Ecto neural progenitor cell (in vitro differentiated cells): ENCODE measurements at places on chromosomes 11 and 22.

- DNase-seq, result peak; percentile 63
Observed at GRCh38 chr11:68889948-68890446, 13.6 kb downstream of the MRPL21 start.

GRCh38 chr11:130999992-131000770, 83.9 kb upstream of the SNX19 start:
- DNase-seq, result no peak

GRCh38 chr11:2835296-2835695, 50.3 kb downstream of the CDKN1C start:
- DNase-seq, result no peak

- DNase-seq, result no peak
Observed at GRCh38 chr11:122095681-122096262, 20.2 kb downstream of the BLID start.

GRCh38 chr22:50221410-50222300, 20.8 kb downstream of the SELENOO start:
- DNase-seq, result no peak

GRCh38 chr11:35304386-35304775, 115.0 kb downstream of the SLC1A2 start:
- no peak for DNase-seq

DNA sequence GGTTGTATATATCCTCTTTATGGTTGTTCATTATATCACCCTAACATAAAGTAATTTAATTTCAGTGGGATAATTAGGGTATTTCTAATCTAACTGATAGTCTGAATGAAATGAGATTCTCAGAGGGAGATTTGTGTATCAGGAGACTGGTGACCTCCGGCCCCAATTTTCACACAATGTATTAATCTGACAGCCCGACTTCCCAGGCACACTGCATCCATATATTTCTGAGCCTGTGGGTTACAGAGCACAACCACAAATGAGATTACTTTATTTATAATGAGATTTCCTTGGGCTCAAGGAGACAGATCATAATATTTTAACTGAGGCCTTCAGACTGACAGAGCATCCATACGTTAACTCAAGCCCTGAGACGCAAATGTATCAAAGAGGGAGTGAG, 125.9 kb downstream of the RCN1 start:
- no peak for DNase-seq

DNA sequence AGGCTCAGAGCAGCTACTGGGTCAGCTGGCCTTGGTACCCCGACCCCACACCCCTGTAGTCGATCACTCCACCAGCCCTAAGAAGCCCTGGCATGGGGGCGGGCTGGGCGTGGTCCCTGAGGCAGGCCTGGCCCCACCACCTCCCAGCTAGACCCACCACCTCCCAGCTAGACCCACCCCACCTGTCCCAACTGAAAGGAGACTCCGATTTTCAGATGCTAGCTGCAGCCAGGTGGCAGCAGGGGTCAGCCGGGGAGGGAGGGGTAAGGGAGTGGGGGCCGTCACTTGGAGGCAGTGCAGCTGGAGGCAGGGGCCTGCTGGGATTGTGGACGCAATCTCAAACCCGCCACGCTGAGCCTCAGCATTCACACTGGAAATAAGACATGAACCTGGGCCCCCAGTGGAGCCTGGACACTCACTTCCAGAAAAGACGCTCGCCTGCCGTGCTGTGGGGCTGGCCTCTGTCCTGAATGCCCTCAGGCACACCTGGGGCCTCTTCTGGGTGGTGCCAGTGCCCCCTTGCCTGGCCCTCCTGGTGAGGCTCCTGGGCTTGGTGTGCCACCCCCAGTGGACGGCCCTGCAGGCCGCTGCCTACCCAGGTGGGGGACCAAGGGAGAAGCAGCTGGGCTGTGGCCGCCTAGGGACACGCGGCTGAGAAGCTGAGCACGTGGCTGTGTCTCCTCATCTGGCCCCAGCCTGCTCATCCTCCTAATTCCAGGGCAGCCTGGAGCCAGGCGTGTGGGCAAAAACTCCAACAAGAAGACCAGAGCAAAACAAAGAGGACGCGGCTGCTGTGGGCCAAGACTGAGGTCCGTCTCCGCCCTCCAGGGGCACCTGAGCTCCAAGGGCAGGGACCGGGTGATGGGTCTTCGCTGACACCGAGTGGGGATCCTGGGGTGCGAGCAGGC, 26.7 kb downstream of the OSBPL5 start:
- no peak for DNase-seq

GRCh38 chr11:17699147-17700114, 19.9 kb upstream of the MYOD1 start:
- DNase-seq, result no peak

GRCh38 chr11:120929090-120929489, 94.8 kb upstream of the TBCEL start:
- no peak for DNase-seq

DNA sequence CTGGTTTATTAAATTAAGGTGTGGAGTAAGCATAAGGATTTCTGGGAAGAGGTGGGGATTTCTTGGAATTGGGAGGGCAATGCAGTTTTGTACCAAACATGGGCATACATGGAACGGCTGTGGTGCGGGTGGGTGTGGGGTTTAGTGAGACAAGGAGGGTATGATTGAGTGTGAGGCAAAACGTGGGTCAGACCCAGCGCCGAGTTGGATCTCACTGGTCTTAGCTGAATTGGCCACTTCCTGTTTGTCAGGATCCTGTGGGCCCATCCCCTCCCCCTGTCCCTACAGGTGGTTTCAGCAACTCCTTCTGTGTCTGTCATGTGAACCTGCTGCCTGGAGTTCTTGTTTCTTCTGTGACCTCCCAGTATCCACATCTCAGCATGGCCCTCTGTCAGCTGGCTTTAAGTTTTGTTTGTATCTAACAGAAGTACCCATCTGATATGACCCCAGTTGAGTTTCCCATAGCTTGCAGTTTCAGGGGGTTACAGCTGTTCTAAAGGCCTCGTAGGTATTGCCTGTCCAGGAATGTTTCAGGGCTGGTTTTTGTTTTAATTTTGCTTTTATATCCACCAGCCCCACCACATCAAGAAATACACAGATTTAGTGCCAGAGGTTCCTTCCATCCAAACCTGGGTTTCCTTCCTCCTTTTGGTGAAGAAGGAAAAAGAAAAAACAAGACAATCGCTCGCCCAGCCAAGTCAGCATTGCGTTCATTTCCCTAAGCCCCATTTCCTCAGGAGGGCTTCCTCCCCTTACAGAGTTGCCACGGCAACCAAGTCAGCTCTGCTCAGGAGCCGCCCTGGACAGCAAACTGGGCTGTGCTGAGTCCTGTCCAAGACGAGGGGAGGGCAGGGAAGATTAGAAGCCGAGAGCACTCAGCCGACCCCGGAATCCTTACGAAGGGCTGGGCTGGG, 6.0 kb downstream of the APOL1 start:
- DNase-seq, result peak; percentile 81

GRCh38 chr11:69470301-69470700, 11.2 kb upstream of the LINC01488 start:
- no peak for DNase-seq

GRCh38 chr22:35301372-35301874, 1.7 kb downstream of the TOM1 start:
- no peak for DNase-seq

GRCh38 chr22:22882033-22882717, 5.4 kb upstream of the IGLL5 start:
- peak; percentile 41 for DNase-seq

DNA sequence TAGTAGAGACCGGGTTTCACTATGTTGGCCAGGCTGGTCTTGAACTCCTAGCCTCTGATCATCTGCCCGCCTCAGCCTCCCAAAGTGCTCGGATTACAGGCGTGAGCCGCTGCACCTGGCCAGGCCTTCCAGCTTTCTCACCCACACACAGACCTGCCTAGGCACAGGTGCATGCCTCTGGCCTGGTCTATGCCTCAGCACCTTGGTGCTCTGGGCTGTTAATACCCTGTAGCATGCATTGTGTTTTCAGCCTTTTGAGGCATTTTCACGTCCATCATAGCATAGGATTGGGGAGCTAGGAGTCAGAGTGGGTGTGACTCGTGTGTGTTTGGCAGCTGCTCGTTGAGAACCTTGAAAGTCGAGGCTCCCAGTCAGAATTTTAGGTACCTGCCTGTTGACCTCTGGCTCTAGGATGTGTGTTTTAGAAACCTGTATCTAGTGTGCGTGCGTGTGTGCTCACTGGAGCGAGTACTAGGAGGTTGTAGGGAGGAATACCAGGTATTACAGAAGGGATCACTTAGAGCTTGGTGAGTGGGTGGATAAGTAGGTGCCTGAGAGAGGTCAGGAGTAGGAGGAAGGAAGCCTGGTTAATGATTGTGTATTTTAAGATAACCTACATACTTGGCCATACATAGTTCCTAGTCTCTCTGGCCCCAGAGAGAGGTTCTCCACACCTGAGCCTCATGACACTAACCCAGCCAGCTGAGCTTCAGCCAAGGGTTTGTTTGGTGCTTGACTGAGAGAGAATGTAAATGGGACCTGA, 20.0 kb downstream of the CRKL start:
- no peak for DNase-seq

GRCh38 chr11:86926975-86927374, 28.2 kb downstream of the FZD4 start:
- DNase-seq, result no peak

GRCh38 chr11:106233191-106233590, 155.7 kb downstream of the AASDHPPT start:
- no peak for DNase-seq

- DNase-seq, result no peak
Observed at GRCh38 chr11:122509091-122509490, 146.4 kb upstream of the UBASH3B start.

GRCh38 chr11:130548491-130548833, 100.0 kb downstream of the ADAMTS15 start:
- DNase-seq, result no peak

DNA sequence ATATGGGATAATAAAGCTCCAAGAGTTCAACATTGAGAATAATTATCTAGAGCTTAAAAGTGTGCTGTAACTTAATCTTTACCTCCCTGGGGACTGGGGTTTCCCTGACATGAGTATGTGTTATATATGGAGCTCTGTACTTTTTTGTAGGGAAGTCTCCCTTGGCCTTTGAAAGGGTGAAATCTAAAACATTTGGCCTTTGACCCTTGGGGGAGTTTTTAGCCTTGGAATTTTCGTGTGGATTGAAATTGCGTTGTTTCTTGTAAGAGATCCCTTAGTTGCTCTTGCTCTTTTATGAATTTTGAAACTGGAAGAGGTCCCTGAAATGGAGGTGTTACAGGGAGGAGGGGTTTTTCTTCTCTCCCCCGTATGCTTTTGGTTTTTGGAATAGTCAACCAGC, 450.0 kb downstream of the NELL1 start:
- DNase-seq, result no peak

DNA sequence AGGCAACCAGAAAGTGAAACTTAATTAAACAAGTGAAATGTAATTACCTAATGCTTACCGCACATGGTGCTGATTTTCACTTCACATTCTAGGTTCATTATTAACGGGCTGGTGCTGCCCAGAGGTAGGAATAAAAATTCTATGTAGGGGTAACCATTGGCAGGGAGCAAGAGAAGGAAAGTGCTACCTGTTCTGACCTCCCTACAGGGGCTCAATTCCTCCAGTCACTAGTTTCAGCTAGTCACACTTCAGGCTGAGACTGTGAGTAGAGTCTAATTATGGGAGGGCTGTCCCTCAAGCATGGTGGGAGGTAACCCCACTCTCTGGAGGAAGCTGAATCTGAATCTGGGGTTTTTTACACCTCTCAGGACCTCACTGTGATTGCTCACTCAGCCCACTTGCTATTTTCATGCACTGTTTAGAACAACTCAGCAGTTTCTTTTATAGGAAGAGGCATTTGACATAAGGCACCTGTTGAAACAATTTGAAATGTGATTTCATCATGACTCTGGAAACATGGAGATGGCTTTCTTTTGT, 75.4 kb downstream of the MAML2 start:
- DNase-seq, result no peak

DNA sequence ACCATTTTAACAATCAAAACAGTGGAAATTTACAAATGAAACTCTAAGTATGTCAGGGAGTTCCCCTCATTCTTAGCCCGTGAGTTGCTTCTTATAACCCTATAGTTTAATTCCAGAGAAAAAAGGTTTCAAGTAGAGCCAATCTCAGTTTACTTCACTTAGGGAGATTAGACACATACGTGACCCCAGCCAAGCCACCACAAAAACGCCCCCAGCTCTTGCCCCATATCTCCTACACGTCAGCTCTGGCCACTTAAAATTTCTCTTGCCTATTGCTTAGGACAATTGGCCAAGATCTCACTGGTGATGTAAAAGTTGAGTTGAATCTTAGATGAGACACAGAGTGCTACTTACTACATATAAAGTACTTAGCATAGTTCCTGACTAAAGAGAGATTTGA, 166.4 kb downstream of the ETS1 start:
- DNase-seq, result no peak

DNA sequence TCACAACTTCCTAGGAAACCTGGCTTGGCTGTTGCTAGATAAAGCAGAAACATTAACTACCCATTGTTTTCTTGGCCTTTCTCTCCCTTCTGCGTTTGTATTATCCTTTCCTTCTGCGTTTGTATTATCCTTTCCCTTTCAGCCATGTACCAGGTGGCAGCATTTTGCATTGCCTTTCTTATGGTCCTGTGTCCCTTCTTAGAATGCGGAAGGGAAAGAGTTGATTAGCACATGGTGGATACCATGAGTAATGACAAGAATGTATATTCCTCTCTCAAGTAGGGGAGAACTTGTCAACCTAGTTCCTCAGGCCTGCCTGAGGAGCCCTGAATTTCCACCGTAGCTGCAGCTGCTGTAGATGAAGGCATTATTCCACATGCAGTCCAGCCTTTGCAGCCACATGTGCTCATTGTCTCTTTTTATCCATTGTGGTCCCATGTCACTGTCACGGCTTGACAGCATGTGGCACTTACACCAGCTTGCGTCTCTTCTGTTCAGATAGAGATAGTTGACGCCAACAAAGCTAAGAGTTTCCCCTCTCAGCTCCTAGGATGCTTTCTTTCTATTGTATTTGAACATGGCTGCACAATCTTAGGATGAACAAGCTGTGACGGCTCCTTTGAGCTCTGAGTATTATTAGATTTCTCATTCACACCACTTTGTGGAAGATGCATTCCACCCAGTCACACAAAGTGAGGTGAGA, 44.8 kb downstream of the SLN start:
- DNase-seq, result no peak

- no peak for DNase-seq
Observed at GRCh38 chr11:130122141-130122575, 37.4 kb upstream of the ST14 start.

DNA sequence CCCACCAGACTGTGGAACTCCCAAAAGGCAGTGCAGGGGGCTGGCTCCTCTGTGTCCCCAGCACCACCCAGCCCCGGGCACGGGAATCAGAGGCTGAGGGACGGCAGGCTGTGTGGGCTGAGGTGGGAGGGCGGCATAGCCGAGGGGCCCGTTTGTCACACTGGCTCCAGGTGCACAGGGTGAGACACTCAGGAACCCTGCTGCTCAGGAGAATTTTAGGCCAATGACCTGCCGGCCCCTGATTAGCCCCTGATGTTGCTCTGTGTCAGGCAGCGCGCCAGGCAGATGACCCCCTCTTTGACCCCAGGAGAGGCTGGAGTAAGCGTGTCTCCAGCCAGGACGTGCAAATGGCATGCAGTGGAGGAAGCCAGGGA, 52.7 kb downstream of the RTL6 start:
- no peak for DNase-seq
